Right ventricle myocardium superior (tissue), 1 donor: ENCODE measurements at places on chromosomes 16 and 17.
A peak's percentile ranks its signal among the peaks of the same experiment; 100 is the strongest.

DNA sequence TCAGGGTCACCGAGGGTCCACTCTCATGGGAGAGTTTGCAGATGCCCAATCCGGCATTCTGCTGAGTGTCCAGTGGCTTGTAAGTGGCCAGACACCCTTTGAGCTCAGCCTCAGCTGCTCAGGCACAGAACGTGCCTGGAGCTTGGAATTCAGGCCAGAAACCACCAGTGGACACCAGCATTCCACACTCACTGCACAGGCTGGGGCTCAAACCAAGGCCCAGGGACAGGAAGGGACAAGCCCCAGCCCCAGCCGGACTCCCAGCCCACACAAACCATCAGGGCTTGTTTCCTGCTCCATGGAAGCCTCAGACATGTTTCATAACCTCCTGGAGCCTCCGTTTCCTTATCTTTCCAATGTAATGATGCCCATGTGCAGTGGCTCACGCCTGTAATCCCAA is 5.0 kb upstream of the NPRL3 start:
- no peak for DNase-seq

GRCh38 chr17:50514936-50515702 is 6.9 kb downstream of the MYCBPAP start:
- DNase-seq = peak; percentile 62

GRCh38 chr17:67019809-67020208 is 24.5 kb upstream of the CACNG1 start:
- no peak for DNase-seq

DNA sequence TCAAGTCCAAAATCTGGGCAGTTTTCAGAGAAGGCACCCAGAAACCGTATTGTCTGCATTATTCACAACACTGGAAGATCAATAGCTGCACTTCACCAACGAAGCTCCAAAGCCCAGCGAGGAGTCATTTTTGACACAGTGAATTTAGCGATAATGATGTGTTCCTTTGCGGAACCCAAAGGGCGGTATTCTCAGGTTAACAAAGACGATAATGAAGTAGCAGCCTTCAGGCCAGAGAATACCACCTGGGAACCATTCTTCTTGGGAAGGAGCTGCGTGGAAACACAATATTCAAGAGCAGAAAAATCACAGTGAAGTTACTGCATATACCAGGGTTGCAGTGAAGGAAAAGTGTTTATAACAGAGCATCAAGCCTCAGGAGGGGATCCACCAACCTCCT is 381.0 kb downstream of the TOX3 start:
- no peak for DNase-seq

DNA sequence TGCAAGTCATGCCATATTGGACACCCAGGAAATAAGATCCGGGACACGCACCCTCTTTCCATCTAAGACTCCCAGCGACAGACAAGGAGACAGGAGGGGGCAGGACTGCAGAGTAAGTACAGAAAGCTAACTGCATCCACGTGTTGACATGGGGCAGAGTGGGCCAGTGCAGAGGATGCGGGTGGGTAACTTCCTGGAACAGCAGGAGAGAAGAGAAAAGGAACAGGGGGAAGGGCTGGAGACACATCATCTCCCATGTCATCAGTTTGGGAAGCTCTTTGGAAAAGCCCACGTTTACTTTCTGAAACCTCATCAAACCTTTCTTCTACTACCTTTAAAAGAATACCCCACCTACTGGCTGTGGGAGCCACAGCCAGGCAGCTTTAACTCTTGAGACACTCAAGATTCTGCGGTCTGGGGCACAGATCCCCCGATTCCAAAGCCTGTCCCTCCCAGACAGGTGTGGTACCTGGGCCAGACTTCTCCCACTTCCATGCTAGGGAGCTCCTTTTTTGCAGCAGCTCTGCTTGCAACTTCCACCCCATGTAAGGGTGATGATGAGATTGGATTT is 273.5 kb upstream of the RPL38 start:
- no peak for DNase-seq
